ENCODE measurements at places on chromosomes 2 and 18. TPM values are rescaled to one million over a fixed set of nuclear protein-coding genes. Genes with fewer than 3 reads are reported as not detected.

SOWAHC gene
- 4.8 TPM for total RNA-seq

SLC4A5 gene
- total RNA-seq, result 0.80 TPM

REG1B gene
- total RNA-seq, result not detected

L3MBTL4 gene
- total RNA-seq, result 0.57 TPM

VIT gene
- 2.2 TPM for total RNA-seq

ANXA4 gene
- total RNA-seq, result 38.4 TPM

ZNF385B gene
- total RNA-seq, result not detected

TDRD15 gene
- under 0.01 TPM for total RNA-seq

ANO7 gene
- total RNA-seq, result 1.7 TPM

TPO gene
- total RNA-seq, result not detected

AGXT gene
- total RNA-seq, result not detected

ANKRD62 gene
- total RNA-seq, result not detected

SULT1C2 gene
- total RNA-seq, result not detected

CCDC68 gene
- total RNA-seq, result 3.0 TPM

NCOA1 gene
- 15.9 TPM for total RNA-seq

CTAGE1 gene
- total RNA-seq, result not detected

SERPINB13 gene
- 0.13 TPM for total RNA-seq

HMSD gene
- total RNA-seq, result 0.27 TPM

CDK5R2 gene
- not detected for total RNA-seq

SPATA3 gene
- total RNA-seq, result not detected

XIRP2 gene
- total RNA-seq, result under 0.01 TPM

TXNL4A gene
- total RNA-seq, result 117 TPM

PTPRN gene
- total RNA-seq, result not detected

RNF152 gene
- total RNA-seq, result 35.0 TPM

MAPK4 gene
- total RNA-seq, result not detected

PRSS56 gene
- not detected for total RNA-seq

ALPI gene
- total RNA-seq, result not detected

INHBB gene
- 0.79 TPM for total RNA-seq

IL1RL1 gene
- total RNA-seq, result 159 TPM

HS6ST1 gene
- total RNA-seq, result 20.5 TPM

TRABD2A gene
- 5.1 TPM for total RNA-seq

G6PC2 gene
- total RNA-seq, result not detected

UGT1A7 gene
- not detected for total RNA-seq

ACYP2 gene
- total RNA-seq, result 5.7 TPM

FTCDNL1 gene
- total RNA-seq, result 1.7 TPM

TCF23 gene
- not detected for total RNA-seq

IL1RN gene
- not detected for total RNA-seq

SMAD7 gene
- 4.9 TPM for total RNA-seq

ST8SIA3 gene
- not detected for total RNA-seq

CNTNAP5 gene
- not detected for total RNA-seq

SKOR2 gene
- not detected for total RNA-seq

NUP35 gene
- total RNA-seq, result 32.9 TPM

SNORC gene
- 0.40 TPM for total RNA-seq

GPC1 gene
- 22.2 TPM for total RNA-seq
